ENCODE measurements at places on chromosomes 5 and 9.
A peak's percentile ranks its signal among the peaks of the same experiment; 100 is the strongest.

DNA sequence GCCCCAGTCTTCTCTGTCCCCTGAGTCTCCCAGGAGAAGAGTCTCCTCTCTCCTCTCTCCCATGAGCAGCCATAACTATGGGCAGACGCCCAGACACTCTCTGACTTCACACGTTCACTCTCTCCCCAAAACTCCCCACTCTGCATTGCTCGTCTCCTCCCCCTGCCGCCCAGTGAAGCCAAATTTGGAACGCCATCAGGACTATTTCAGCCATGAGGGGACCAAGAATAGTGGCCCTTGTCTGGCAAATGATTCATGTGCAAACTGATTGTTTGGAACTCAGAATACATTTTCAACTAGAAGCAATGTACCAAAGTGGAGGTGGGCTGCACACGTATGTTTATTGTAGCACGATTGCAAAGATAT is 20.9 kb downstream of the CMBL start:
- DNase-seq = no peak

- DNase-seq = peak; percentile 35
Observed at GRCh38 chr9:110048403-110048975, 159.5 kb downstream of the C9orf152 start.

DNA sequence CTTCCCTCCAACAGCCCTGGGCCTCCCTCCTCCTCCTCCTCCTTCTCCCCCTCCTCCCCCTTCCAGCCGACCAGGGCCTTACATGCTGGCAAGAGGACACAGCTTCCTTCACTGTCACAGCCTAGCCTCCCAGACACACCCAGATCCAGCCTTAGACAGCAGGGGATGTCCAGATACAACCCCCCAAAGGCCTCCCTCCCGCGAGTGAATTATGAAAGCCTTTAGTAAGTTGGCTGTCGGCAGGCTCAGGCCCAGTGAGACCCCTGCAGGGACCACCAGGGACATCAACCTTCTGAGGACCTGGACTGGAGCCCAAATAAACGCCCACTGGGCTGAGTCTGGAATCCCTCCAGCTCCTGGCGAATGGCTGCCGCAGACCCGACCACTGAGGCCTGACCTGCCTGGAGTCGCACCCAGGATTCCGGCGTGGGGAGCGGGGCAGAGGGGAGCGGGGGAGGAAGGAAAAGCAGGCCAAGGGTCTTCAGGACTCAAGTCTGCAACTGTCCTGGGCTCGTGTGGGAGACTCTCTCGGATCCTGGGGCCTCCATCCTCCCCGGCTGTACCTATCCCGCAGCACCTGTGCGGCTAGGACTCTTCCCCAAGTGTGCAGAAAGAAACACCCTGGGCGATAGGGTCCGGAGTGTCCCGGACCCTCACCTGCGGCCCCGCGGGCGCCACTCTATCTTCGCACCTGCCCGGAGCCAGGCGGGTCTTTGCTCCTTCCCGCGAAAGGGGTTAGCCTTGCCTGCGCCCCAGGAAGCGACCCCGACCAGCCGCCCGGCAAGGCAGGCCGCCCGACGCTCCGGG is 705 bp downstream of the SEPTIN8 start:
- DNase-seq = no peak

DNA sequence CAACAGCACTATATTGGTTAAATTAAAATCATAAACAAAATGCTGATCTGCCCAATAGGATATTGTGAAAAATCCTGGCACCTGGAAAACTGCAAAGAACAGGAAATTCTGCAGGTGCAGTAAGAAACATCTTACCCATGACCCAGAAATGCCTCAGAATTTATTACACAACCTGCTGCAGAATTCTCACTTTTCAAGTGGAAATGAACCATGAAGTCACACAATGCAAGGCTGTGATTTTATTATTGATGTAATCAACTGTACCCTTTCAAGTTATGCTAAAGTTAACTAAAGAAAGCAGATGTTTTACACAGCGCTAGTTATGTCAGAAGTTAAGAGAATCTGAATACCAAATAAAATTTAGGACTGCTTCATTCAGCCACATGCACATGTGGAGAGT is 6.0 kb downstream of the STRBP start:
- no peak for DNase-seq

DNA sequence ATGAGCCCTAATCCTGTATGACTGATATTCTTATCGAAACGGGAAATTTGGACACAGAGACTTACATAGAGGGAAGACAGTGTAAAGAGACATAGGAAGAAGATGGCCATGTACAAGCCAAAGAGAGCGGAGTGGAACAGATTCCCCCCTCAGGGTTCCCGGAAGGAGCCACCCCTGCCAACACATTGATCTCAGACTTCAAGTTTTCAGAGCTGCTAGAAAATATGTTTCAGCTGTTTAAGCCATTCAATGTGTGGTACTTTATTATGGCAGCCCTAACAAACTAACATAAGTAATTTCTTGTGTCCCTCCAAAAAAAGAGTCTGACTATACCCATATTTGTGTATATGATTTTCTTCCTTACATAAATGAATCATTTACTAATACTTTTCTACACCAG is 128.0 kb upstream of the STC2 start:
- no peak for DNase-seq

GRCh38 chr9:36163049-36163785 is 6.0 kb upstream of the CCIN start:
- no peak for DNase-seq

GRCh38 chr5:35804201-35804653 is 52.5 kb upstream of the IL7R start:
- DNase-seq = no peak

DNA sequence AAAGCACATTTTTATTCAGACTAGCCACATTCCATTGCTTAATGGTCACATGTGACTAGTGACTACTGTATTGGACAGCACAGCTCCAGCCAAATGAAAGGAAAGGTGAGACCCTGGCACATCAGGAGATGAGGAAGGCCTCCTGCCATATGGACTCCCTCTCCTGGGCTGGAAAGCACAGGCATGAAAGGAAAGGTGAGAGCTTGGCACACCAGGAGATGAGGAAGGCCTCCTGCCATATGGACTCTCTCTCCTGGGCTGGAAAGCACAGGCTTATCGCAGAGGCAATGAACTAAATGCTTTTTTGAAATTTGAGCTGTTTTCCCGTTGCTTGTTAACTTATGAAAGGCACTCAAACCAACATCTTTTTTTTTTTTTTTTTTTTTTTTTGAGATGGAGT is 144.8 kb upstream of the SLC12A2 start:
- no peak for DNase-seq

GRCh38 chr9:21764846-21765245 is 37.6 kb upstream of the MTAP start:
- DNase-seq = no peak

DNA sequence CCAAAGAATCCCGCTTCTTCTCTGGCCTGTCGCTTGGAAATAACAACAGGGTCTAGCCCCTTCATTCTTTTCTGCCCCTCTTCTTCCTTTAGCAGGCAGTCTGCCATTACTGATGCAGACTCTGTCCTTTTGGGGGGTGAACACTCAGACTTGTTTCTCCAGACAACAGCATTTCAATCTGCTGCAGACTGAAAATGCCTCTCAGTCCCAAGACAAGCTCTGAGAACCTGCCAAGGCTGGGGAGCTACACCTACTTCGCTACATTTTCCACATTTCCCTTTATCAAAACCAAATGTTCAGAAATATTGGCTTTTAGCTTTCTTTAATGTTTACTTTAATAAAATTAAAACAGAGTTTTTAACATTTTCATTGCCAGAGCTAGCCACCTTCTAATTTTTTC is 152.4 kb downstream of the MPDZ start:
- no peak for DNase-seq

DNA sequence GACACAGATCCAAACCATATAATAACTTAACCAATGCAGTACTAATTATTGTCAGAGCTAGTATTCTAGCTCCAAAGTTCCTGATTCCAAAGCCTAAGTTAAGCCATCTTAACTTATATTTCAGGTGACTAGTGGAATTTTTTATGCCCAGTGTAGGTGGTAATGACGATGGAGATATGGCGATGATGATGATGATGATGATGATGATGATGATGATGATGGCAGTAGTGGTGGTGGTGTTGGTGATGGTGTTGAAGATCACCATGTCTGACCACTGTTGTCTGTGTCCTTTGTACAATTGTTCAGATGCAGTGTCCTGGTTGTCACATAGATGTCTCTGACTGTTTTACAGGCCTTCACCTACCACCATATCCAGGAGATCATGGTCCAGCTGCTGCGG is 139.9 kb downstream of the INSYN2B start:
- no peak for DNase-seq

GRCh38 chr5:146607659-146608332 is 91.8 kb upstream of the GPR151 start:
- no peak for DNase-seq

GRCh38 chr9:113228130-113228665 is 6.9 kb downstream of the SLC31A1 start:
- no peak for DNase-seq

GRCh38 chr9:119083673-119084072 is 285.6 kb downstream of the BRINP1 start:
- DNase-seq = no peak

GRCh38 chr9:119333507-119334229 is 35.6 kb downstream of the BRINP1 start:
- DNase-seq = no peak

- DNase-seq = no peak
Observed at GRCh38 chr5:158543539-158544387, 556.0 kb downstream of the EBF1 start.

DNA sequence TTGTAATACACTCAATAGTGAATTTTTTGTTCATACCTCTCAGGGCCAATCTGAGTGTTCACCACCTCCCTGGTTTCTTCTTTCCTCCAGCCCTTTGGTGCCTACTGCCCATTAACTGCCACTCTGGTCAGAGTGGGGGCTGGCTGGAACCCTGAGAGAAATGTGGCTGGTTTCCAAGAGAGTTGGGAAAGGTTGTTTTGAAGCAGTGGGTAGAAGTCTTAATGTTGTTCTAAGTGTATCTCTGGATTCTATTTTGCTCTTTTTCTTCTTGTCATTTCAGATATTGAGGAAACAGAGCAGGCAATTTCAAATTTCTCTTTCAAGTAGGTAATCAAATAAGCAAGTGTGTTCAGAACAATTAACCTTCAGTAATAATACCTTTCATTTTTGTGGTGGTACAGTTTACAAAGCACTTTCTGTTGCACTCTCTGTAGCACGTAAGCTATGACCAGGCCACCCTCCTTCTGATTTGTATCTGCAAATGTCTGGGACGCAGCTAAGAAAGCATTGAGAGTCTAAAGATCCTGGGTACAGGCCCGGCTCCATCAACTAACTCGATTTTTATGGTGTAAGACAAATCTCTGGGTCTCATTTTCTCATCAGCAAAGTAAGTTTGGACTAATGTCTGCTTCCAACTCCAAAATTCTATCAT is 8.4 kb downstream of the SLC1A3 start:
- DNase-seq = no peak

- DNase-seq = no peak
Observed at GRCh38 chr5:172854451-172854871, 20.4 kb downstream of the ERGIC1 start.

GRCh38 chr5:139862313-139862712 is 66.7 kb downstream of the PSD2 start:
- no peak for DNase-seq

DNA sequence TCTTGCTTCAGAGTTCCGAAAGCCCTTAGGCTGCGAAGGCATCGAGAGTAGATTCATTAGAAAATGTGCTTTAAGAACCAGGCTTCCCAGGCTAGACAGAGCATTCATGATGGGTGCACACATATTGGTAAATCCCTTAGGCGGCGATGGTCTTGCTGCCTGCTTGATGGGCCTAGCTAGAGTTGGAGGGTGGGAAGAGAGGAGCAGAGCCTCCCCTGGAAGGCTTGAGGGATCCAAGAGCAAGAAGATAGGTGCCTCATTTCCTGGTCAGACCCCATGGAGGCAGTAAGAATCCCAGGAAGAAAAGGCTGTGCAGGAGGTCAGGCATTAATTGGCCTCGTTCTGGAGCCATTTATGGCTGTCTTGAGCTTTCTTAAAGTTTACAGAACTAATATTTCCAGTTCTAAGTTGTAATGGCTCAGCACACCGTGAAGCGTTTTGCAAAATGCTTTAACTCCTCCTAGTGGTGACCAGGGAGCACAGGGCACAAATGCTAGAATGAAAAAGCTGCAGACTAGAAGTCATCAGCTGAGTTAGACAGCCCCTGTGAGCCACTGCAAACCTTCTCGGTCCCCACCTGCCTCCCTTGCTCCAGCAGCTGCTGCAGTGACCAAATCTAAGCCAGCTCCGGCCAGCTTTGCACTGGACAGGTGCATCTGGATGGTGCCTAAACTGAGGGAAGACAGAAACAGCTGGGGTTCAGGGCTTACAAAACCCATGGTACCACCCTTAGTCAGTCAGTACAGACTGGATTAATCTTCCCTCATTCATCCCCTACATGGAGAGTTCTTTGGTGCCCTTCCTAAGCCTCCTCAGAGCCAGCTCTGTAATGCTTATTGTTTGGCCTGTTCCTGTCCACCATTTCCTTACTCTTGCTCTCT is 14.7 kb downstream of the SLC45A2 start:
- DNase-seq = no peak

GRCh38 chr5:169649486-169649885 is 12.4 kb downstream of the DOCK2 start:
- no peak for DNase-seq

DNA sequence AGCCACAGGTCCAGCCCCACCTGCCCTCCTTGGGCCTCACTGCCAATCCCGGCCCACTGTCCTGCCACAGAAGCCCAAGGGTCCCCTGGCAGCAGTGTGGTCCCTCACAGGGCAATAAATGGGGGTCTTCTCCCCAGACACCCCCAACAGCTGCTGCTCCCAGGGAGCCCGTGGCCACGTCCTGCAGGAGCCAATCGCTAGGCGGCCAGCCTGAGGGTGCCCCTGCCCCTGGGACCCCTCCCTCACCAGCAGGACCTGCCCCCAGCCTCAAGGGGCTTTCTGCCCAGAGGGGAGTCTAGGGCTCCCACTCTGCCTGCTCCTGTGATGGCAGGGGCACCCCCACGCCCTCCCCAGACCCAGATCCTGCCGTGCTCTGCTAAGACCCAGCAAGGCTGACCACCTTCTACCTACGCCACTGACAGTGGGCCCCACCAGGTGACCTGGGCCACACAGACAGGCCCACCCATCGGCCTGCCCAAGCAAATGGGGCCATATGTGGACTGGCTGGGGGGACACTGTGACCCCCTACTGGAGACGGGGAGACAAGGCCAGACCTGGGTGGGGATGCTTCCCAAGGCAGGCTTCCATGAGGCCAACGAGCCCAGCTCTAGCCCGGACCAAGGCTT is 17.0 kb downstream of the NOTCH1 start:
- no peak for DNase-seq

DNA sequence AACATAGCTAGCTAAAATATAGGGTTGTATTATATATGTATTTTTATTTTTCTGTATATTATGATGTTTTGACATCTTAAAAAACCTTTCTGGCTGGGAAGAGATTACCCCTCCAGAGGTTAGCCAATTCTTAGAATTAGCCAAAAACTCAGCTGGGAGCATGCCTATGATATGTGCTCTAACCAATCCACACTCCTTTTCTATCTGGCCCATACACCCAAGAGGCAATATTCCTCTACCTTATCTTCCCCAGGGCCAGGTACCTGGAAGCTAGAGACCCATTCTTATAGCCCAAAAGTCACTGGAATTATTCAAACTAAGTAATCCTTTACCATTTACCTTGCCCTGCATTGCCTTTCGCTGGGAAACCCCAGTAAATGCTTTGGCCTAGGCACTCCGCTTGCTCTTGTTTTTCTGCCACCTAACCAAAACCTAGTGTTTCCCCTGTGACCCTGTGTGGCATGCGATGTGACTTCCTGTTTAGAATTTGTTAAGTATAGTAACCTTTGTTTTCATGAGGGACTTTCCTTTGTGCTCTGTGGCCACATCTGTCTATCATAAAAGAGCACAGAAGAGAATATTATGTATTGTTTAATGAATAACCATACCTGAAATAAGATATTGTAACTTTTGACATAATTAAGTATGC is 37.4 kb downstream of the CSNK1G3 start:
- no peak for DNase-seq

GRCh38 chr5:39451276-39451941 is 26.6 kb upstream of the DAB2 start:
- no peak for DNase-seq

Measured in activated naive CD4-positive, alpha-beta T cell (primary cell).